Endothelial cell of coronary artery (primary cell): ENCODE measurements at places on chromosomes 1 and 21. TPM values are rescaled to one million over a fixed set of nuclear protein-coding genes. Genes with fewer than 3 reads are reported as not detected.

Gene NUP210L
- total RNA-seq, result 0.09 TPM in 2 replicates

Gene PCP4L1
- total RNA-seq, result not detected in 2 replicates

Gene VAMP3
- total RNA-seq, result 82.6 and 94.8 TPM in 2 replicates

Gene OR2W3
- total RNA-seq, result not detected in 2 replicates

Gene S100A8
- not detected in 2 replicates for total RNA-seq

Gene NHLH2
- not detected in 2 replicates for total RNA-seq

Gene SLC25A34
- total RNA-seq, result 0.18 and 0.38 TPM in 2 replicates
